HAP-1 (cell line): ENCODE measurements at places on chromosomes 3 and 15.

DNA sequence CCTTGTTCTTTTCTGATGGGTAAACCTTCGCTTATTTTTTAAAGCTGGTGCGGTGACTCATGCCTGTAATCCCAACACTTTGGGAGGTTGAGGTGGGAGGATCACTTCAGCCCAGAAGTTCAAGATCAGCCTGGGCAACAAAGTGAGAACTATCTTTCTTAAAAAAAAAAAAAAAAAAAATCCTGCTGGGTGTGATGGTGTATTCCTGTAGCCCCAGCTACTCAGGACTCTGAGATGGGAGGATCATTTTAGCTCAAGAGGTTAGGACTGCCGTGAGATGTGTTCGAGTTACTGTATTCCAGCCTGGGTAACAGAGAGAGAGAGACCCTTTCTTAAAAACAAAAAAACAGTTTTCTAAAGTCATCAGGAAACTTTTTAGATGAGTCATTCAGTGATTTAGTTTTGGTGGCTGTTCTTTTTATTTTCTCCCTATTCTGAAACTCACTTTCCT is 37.7 kb downstream of the SLMAP start:
- no peak for DNase-seq

DNA sequence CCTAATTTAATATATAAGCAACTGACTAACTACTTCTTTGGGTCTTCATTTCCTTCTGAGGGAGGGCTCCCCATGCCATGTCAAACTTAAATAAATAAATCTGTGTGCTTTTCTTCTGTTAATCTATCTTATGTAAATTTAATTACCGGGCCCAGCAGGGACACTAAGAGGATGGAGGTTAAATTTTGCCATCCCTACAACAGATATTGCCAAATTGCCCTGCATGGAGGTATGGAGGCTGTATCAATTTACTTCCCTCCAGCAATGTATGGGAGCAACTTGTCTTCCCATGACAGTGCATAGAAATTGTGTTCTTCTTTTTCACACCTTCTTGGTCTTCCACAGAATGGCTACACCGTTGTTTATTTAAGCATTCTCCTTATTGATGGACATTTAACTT is 129.0 kb downstream of the NFKBIZ start:
- DNase-seq = no peak

- DNase-seq = peak; percentile 77
Observed at GRCh38 chr3:10263646-10264363, 15.5 kb downstream of the TATDN2 start.

GRCh38 chr3:2517500-2518172 is 419.0 kb downstream of the CNTN4 start:
- no peak for DNase-seq

DNA sequence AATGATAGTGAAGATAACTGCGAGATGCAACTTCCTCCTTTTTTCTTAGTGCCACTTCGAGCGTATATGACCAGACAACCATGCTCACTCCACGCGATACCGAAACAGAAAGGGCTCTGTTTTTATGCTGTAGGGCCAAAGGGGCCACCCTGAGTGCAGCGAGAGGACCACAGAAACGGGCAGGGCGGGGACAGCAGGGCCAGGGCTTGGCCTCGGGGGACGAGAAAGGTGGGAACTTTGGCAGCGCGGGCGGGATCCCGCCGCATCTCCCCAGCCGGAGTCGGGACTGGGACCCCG is 483 bp downstream of the VPS13C start:
- peak; percentile 51 for DNase-seq

DNA sequence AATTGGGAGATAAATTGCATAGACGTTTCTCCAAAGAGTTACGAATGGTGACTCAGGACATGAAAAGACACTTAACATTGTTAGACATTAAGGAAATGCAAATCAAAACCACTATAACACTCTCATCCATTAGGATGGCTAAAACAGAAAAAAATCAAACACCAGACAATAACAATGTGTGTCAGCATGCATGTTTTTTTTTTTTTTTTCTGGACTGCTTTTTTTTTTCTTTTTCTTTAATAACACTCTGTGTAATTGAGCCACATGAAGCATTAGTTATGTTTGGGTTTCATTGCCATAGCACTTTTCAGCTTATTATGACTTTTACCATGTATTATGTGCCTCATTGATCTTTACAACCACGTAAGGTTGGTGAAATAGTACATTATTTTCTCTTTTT is 95.0 kb downstream of the NFKBIZ start:
- DNase-seq = no peak

- DNase-seq = no peak
Observed at GRCh38 chr3:194431554-194431953, 32.5 kb upstream of the GP5 start.

DNA sequence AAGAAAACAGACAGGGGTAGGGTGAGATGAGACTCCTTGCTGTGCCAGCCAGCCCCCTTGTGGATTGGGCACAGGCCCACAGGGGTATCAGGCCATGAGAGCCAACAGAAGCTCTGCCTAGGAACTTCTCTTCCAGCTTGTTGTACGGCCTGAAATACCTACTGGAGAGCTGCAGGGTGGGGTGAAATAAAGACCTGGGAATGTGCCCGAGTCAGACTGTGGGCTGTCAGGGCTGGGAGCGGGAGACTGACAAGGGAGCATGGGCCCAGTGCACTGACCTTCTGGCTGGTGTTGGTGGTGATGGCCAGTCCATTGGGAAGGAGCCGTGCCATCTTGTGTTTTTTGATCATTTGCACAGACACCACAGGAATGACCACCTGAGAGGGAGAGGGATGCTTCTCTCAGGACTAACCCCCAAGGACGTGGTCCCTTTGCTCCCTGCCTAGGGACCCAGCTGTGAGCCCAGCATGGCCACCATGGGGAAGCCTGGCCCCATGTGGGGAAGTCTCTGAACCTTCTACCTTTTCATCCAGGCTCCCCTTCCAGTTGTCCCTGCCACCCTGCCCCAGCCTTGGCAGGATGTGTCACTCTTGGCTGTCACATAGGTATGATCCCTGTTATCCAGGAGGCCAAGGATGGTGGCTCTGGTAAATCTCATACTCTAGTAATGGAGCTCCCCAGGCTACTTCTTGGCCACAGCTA is 30.7 kb downstream of the GRAMD2A start:
- DNase-seq = no peak

DNA sequence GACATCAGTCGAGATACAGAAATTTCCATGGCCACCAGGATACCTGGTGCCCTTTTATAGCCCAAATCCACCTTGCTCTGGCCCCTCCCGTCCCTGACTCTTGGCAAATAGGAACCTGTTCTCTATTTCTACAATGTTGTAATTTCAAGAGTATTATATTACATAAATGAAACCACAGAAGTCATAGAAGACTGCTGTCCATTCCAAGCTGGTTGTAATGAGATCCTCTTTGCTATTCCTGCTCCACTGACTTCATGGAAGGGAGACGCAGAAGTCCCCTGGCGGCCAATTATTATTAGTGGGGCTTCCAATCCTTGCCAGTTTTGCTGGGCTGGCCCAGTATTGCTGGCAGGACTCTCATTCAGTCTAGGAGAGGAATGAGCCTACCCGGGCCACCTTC is 26.6 kb downstream of the DCP1A start:
- DNase-seq = no peak

DNA sequence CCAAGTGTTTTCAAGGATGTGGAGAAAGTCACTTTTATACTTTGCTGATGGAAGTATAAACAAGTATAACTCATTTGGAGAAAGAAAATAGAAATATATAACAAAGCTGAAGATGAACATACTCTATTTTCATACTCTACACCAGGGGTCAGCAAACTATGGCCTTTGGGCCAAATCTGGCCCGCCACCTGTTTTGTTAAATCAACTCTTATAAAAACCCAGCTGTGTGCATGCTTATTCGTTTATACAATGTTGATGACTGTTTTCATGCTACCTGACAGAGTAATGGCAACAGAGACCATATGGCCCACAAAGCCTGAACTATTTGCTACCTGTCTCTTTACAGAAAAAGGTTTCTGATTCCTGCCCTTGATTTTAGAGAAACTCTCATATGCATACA is 124.0 kb downstream of the NR1D2 start:
- peak; percentile 34 for DNase-seq

GRCh38 chr3:20787005-20787404 is 601.0 kb upstream of the SGO1 start:
- DNase-seq = no peak

DNA sequence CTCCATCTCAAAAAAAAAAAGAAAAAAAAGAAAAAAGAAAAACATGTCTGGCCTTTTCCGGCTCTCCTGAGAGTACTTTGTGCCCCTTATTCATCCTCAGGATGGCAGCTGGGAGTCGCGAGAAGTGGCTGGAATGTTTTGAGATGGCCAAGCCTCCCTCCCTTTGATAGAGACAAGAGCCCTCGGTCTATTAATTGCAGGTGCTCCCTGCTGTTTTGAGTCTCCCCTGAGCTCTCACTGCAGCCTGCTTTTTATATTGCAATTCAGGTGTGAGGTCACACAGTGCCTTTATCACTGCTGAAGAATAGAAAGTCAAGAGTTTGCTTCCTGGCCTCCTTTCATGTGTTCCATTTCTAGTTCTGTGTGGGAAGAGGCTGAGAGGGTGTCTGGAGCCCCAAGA is 10.9 kb downstream of the CA12 start:
- no peak for DNase-seq

DNA sequence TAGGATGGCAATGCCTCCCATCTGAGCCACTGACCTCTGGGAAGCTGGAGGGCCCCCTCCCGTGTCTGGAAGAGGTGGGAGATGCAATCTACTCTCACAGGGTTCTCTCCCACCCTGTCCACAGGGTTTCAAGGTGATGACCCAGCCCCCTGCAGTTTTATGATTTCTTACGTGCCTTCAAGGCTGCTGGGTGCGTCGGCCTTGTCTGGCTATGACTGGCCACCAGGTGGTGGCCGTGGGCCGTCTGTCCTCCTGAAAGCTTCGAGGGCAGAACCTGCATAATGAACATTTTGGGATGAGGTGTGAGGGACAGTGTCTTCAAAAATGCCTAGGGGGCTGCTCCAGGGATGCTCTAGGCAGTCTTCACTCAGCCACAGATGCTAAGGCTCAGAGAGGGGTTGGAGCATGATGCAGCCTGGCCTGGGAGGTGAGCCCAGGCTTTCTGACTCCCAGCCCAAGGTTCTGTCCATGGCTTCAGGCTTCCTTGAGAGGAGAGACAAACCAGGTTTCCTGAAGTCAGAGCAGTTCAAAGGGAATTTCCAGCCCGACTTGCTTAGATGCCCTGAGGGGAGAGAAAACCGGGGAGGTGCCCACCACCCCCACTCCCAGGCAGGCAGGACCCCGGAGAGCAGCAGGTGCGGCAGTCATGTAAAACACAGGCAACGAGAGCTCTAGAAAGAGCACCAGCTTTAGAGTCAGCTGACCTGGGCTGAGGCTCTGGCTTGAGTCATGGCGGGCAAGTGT is 18.7 kb downstream of the ISG20 start:
- peak; percentile 53 for DNase-seq

DNA sequence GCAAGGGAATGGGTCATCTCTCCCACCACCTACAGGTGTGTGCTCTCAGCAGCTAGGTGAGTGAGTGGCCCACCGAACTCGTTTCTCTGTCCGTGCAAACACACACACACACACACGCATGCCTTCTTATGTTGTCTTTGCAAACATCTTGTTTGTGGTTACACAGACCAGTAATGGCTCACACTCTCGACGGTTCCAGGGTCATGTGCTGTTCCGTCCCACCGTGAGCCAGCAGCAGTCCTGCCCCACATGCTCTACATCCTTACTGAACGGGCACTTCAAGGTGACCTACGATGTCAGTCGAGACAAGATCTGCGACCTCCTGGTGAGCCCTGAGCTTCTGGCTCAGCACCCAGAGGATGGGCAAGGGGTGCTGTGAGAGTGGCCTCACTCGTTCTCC is 4.3 kb downstream of the ITIH1 start:
- DNase-seq = peak; percentile 5
